CD14-positive monocyte (primary cell): ENCODE measurements at places on chromosomes 6 and 20. TPM values are rescaled to one million over a fixed set of nuclear protein-coding genes. Genes with fewer than 3 reads are reported as not detected.

GRCh38 chr6:163883984-163884383 is 469.5 kb downstream of the QKI start:
- DNase-seq: peak; percentile 42
- no peak overlapping the region for H3K27ac ChIP-seq
- peaks cover 5% of the 10 kb centered on the region for H3K4me1 ChIP-seq

DNA sequence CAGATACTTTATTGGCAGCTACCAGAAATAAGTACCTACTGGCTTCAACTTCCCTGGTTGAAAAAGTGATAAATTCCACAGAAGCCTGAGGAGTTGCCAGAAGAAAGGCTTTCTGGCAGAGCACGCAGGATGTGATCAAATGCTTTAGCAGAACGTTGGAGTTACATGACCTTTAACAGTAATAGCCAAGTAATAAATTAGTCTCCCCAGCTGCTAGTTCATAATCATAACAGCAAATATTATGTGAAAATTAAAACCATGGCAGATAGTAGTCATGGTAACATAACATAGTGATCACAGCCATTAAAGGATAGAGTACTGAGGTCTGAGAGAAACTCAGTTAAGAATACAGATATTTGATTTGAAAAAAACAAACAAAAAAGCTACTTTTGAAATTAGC is 567.7 kb downstream of the ADGRB3 start:
- H3K27me3 ChIP-seq: no peaks in the 10 kb centered on the region
- H3K27ac ChIP-seq: no peak overlapping the region
- H3K4me3 ChIP-seq: no peak overlapping the region
- no peaks in the 10 kb centered on the region for H3K4me1 ChIP-seq

GRCh38 chr6:134863763-134864510 is 86.0 kb downstream of the ALDH8A1 start:
- H3K27me3 ChIP-seq: no peaks in the 10 kb centered on the region
- no peak for DNase-seq
- no peak overlapping the region for H3K27ac ChIP-seq
- no peaks in the 10 kb centered on the region for H3K36me3 ChIP-seq
- no peaks in the 10 kb centered on the region for H3K4me1 ChIP-seq
- no peak overlapping the region for H3K4me3 ChIP-seq

DNA sequence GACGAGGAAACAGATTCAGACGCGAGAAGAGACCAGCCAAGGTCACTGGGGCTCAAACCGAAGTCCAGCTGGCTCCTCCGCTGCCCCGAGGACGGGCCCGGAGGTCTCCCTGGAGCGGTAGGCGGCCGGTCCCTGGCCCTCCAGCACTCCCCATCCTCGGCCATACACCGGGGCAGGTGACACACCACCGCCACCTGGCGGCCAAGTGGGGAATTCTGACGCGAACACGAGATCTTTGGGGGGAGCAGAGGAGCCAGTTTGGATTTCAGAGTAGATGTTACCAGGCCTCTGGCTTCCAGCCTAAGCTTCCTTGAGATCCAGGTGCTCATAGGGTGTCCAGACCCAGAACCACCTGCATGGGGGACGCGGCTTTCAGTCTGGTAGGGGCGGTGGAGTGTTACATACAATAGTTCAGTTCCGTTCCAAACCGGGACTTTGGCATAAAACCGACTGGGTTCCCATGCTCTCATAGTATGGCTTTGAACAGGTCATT is 16.1 kb downstream of the BPIFB1 start:
- no peaks in the 10 kb centered on the region for H3K27me3 ChIP-seq
- H3K4me3 ChIP-seq: no peak overlapping the region
- H3K36me3 ChIP-seq: no peaks in the 10 kb centered on the region
- no peak overlapping the region for H3K27ac ChIP-seq
- DNase-seq: peak; percentile 38
- peaks cover 3% of the 10 kb centered on the region for H3K4me1 ChIP-seq

Gene GPX5
- polyA plus RNA-seq: not detected in 2 replicates

DNA sequence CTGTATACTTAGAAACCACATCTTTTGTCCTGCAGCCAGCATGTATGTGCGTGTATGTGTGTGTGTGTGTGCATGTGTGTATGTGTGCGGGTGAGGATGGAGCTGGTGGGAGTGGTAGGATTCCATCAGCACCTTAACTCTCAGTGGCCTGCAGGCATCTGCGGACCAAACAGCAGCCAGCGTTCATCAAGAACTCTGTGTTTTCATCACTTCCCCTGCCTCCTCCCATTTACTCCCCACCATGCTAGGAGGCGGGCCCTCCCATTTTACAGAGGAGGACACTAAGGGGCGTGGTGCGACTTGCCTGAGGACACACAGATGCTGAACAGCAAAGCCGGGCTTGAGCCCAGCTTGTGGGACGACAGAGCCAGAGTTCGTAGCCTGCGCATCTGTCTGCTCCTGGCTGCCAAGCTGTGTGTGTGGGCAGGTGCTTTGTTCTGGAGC is 8.9 kb downstream of the VSTM2L start:
- H3K4me3 ChIP-seq: no peak overlapping the region
- no peak overlapping the region for H3K27ac ChIP-seq
- no peaks in the 10 kb centered on the region for H3K36me3 ChIP-seq
- H3K4me1 ChIP-seq: no peaks in the 10 kb centered on the region
- DNase-seq: no peak
- H3K27me3 ChIP-seq: peaks cover 19% of the 10 kb centered on the region

DNA sequence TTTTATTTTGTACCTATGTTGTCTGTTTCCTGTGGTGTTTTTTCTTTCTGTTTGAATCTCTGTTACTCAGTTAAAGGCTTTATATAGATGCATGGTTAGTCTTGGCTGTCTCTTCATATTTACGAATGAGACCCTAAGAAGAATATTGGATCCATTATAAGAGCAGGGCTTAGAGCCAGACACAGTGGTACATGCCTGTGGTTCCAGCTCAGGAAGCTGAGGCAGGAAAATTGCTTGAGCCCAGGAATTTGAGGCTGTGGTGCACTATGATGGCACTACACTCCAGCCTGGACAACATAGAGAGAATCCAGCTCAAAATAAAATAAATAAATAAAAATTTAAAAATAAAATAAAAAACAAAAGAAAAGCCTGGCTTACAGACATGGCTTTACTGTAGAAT is 211.1 kb downstream of the SOD2 start:
- no peaks in the 10 kb centered on the region for H3K4me1 ChIP-seq
- no peak overlapping the region for H3K4me3 ChIP-seq
- no peaks in the 10 kb centered on the region for H3K36me3 ChIP-seq
- H3K27me3 ChIP-seq: no peaks in the 10 kb centered on the region

DNA sequence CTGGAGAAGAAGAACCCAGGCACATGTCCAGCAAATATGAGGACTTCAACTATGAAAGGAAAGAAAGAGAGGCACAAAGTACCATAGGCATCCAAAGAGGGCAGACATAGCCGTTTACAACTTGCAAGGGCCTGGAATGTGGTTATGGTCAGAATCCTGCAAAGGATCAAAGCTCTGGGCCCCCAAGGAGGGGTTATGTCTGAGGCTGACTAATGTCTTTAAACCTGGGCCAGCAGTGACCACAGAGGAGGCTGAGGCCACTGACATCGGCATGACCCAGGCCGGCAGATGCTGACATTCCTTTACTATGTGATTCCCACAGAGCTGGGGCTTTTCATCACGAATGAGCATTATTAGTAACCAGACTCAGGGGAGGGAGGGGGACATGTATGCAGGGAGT is 861.1 kb downstream of the DHX35 start:
- no peaks in the 10 kb centered on the region for H3K36me3 ChIP-seq
- H3K4me1 ChIP-seq: no peaks in the 10 kb centered on the region
- H3K27me3 ChIP-seq: no peaks in the 10 kb centered on the region
- no peak overlapping the region for H3K4me3 ChIP-seq
- H3K27ac ChIP-seq: no peak overlapping the region

DNA sequence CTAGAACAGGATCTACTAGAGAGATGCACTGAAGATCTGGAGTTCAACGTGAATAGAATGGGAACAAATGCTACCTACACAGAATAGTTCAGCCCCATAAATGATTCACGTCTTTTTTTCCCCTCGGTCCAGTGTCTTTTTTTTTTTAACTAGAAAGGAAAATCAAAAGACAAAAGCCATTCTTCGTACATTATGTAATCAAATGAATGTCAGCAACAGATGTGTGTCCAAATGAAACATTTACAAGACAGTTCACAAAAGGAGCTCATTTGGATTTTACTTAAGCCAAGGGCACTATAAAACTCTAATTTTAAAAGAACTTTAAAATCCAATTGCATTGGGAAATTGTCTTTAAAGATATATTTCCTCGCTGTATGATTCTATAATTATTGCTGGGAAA is 42.4 kb downstream of the FAM184A start:
- H3K36me3 ChIP-seq: no peaks in the 10 kb centered on the region
- no peaks in the 10 kb centered on the region for H3K4me1 ChIP-seq
- H3K27me3 ChIP-seq: no peaks in the 10 kb centered on the region
- H3K27ac ChIP-seq: no peak overlapping the region

GRCh38 chr6:36616893-36617521 is 22.8 kb downstream of the SRSF3 start:
- H3K27ac ChIP-seq: peak overlapping the region; percentile 24
- H3K27me3 ChIP-seq: no peaks in the 10 kb centered on the region
- peaks cover 7% of the 10 kb centered on the region for H3K36me3 ChIP-seq
- DNase-seq: no peak
- H3K4me3 ChIP-seq: no peak overlapping the region

Gene SLC17A3
- not detected for polyA plus RNA-seq

GRCh38 chr20:37901654-37902503 is 1.0 kb upstream of the VSTM2L start:
- no peak overlapping the region for H3K27ac ChIP-seq
- no peaks in the 10 kb centered on the region for H3K36me3 ChIP-seq
- H3K4me1 ChIP-seq: no peaks in the 10 kb centered on the region
- no peak for DNase-seq

DNA sequence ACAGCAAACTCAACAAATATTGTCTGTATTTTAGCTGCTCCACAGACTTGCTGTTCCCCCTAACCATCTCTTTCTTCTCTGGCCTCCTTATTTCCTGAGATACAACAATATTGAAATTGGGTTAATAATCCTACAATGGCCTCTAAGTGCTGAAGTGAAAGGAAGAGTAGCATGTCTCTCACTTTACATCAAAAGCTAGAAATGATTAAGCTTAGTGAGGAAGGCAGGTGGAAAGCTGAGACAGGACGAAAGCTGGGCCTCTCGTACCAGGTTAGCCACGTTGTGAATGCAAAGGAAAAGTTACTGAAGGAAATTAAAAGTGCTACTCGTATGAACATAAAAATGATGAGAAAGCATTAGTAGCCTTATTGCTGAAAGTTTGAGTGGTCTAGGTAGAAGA is 63.8 kb downstream of the ELOVL5 start:
- H3K27me3 ChIP-seq: no peaks in the 10 kb centered on the region
- H3K4me1 ChIP-seq: no peaks in the 10 kb centered on the region
- DNase-seq: no peak
- H3K36me3 ChIP-seq: peaks cover 49% of the 10 kb centered on the region
- H3K4me3 ChIP-seq: no peak overlapping the region

DNA sequence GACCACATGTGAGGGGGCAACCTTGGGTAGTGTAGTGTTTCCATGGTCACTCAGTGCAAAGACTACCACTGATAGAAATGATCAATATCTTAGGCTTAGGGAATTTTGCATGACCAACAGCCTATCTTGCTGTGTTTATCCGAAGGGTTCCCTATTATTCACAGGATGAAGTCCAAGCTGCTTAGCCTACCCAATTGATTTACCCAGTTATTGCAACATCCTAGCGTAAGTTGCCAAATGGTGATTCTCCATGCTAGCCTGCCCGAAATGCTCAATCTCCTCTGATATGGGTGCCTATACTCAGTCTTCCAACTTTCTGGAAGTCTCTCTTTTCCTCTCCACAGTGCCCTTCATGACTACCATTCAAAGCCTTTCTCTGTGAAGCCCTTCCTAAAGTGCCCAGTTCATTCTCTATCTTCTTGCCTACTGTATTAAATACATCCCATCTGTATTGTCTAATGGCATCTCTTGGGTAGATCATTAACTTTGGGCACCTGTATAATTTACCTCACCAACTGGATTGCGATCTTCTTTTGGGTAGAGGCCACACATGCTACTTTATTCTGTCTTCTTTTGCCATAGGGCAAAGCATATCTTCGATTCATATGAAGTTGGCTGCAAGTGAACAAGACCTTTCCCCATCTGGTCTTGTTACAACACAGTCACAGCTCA is 240.5 kb downstream of the CLIC5 start:
- no peak for DNase-seq
- no peak overlapping the region for H3K27ac ChIP-seq
- no peaks in the 10 kb centered on the region for H3K4me1 ChIP-seq
- no peaks in the 10 kb centered on the region for H3K36me3 ChIP-seq

DNA sequence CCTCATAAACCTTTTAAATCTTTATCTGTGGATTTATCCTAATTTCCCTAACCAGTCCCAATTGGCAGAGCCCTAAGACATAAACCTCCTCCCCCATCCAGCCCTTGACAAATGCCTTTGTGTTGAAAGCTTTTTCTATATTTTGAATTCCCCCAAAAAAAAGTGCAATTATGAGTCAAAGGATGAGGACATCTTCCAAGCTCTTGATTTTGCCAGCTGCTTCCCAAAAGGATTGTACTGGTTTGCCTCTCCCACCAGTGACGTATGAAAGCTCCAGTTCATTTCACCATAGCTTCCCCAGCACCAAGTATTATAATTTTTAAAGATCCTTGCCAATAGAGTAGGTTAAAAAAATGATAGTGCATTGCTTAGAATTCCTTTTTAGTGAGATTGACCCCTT is 38.9 kb downstream of the SIRPA start:
- H3K4me1 ChIP-seq: peaks cover 57% of the 10 kb centered on the region
- H3K4me3 ChIP-seq: no peak overlapping the region
- no peaks in the 10 kb centered on the region for H3K27me3 ChIP-seq
- H3K36me3 ChIP-seq: peaks cover 77% of the 10 kb centered on the region

DNA sequence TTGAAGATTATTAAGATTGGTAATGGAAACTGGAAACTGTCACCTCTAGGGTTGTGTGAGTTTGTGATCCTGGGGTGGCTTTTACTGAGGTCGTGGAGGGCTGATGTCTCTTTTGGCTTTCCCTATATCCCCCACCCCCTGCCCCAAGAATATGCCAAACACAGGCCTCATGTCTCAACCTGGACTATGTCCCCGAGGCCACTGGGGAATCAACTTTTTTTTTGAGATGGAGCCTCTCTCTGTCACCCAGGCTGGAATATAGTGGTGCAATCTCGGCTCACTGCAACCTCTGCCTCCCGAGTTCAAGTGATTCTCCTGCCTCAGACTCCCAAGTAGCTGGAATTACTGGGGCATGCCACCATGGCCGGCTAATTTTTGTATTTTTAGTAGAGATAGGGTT is 83.3 kb upstream of the RALGAPA2 start:
- no peak for DNase-seq
- no peaks in the 10 kb centered on the region for H3K36me3 ChIP-seq
- H3K4me1 ChIP-seq: no peaks in the 10 kb centered on the region
- H3K27ac ChIP-seq: no peak overlapping the region

Gene BEND3
- polyA plus RNA-seq: 0.51 and 0.52 TPM in 2 replicates

GRCh38 chr6:22717915-22718314 is 148.5 kb downstream of the HDGFL1 start:
- no peak for DNase-seq
- no peaks in the 10 kb centered on the region for H3K36me3 ChIP-seq
- H3K27me3 ChIP-seq: no peaks in the 10 kb centered on the region
- H3K4me1 ChIP-seq: no peaks in the 10 kb centered on the region
- H3K27ac ChIP-seq: no peak overlapping the region
- H3K4me3 ChIP-seq: no peak overlapping the region
